Tibial nerve (tissue), 4 donors: ENCODE measurements at places on chromosomes 2 and 18. TPM values are rescaled to one million over a fixed set of nuclear protein-coding genes. Genes with fewer than 3 reads are reported as not detected.

DNA sequence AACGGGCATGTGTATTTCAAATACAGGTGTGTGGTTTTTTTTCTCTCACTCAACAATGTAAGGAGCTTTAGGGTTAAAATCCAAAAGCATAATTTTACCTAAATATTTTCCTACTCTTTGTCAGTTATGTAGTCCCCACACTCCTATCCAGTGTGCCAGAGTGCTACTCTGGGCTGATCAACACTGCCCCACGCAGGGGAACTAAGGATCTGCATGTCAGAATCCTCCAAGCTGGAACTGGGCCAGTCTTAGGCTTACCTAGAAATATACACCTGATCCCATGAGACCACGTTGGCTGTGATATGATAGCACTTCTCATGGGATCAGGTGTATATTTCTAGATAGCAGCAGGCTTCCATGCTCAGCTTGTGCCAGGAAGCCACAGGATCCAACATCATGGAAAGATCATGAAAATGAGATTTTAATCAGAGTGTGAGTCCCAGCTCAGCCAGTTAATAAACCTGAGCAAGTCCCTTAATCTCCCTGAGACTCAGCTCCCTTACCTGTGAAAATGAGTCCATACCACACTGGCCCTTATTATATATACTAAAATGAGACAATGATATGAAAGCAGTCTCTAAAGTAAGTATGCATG lies 29.7 kb downstream of the CCDC141 start:
- DNase-seq: no peak

STPG4 gene
- total RNA-seq: 0.30 TPM

DNA sequence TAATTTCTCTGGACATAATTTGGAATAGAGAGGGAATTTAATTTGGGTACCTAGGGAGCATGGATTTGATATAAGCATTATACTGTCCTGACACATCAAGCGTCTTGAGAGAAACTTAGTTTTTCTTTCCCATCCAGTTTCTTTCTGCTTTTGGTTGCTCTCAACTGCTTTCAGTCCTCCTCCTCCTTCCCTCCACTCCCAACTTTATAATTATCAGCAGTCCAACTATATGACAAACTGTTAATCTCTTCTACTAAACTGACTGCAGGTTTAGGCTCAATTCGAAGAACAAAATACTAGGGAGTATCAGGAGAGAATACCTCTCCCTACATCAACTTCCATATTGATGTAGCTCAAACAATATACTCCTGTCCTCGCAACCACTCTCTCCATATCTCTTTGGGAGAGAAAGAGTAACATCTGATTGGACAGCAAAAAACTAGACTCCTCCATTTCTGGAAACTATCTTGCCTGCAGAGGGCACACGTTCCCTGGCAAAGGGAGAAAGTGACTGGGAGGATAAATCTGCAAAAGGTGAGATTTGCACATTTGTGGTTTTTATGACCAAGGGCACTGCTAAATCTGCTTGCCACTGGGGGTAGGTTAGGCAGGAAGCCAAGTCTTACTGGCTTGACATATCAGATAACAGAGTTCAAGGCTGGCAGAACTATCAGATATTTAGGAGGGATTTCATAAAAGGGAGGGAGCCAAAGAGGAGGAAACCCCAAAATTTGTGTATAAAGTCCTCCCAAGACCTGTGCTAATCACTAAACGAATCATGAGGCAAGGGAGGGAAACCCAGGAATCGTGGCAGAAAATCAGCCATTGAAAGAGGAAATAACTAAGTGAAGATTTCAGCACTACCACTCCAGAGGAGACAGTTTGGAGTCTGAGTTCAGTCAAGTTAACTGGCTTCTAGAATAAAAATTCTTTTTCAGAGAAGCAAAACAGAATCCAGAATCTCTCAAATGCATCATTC lies 40.0 kb downstream of the ICA1L start:
- DNase-seq: no peak

- no peak for DNase-seq
Measured at GRCh38 chr18:48851599-48851960, 99.2 kb downstream of the SMAD7 start.

- DNase-seq: no peak
Measured at GRCh38 chr2:128685841-128686496, 367.3 kb upstream of the HS6ST1 start.

TUBA3E gene
- not detected for total RNA-seq

DNA sequence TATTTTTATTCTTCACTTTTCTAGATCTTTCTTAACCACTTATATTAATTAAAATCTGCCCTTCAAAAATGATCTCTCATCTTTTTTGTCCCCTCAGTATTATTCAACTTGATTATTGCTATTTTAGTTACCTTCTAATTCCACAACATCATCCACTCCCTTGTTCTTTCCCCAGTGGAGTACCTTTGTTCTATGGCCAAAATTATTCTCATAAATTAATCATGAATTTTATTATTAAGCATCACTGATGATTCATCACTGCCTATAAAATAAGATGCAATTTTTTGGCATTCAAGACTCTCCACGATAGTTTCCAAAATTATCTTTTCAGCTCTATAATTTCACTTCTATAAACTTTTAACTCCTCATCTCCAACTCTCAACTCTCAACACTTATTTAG lies 505.7 kb downstream of the SPAG16 start:
- DNase-seq: no peak

DNA sequence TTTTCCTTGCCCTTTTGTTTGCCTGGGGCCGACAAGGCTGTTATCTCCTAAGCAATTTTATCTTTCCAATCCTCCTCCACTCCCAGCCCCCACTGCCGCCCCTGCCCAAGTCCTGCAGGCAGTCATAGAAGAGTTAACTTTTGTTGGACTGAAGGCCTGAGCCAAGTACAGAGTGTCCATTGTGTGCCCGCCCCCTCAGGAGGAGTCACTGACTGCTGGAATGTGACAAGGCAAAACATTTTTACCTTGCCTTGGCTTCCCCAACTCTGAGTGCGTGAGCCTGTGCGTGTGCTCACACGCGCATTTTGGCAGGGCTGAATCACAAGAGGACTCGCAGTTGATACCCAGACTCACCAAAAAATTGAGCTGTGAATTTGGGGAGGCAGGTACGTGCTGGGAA lies 16.2 kb downstream of the SETBP1 start:
- DNase-seq: no peak

SERPINB13 gene
- not detected for total RNA-seq

EPB41L3 gene
- 63.4 TPM for total RNA-seq

DNA sequence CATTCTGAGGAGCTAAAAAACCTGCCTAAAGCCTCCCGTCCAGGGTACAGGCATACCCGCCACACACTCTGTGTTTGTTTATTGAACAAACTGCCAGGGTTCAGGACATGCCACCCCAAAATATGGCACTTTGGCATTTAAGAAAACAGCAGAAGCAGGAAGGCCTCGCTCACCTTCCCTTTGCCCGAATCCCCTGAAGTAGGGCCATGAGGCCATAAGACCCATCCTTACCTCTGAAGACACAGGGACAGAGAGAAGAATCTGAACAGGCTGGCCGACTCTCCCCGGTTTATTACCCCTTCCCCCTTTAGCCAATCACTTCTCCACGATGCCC lies 1.7 kb upstream of the NEURL3 start:
- no peak for DNase-seq

GPBAR1 gene
- 21.1 TPM for total RNA-seq

- DNase-seq: no peak
Measured at GRCh38 chr18:70536370-70537062, 247.7 kb downstream of the SOCS6 start.

RTKN gene
- total RNA-seq: 93.1 TPM

DNA sequence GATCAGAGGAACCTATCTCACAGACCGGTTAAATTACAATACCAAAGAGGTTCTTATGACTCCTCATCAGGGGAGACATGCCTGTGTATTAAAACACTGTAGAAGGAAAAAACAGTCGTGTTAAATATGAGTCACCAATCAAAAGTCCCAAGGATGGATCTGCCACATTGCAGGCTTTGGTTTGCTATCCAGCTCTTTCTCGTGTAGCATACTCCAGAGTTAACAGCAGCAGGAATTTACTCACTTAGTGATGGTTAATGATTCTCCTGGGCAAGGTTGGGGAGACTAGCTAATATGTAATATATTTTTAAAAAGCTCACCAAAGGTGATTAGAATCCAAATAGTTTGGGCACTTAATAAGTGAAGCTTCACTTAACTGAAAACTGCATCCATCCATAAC lies 109.7 kb downstream of the MBD5 start:
- DNase-seq: no peak

CHRND gene
- not detected for total RNA-seq

- no peak for DNase-seq
Measured at GRCh38 chr2:8278709-8279354, 403.0 kb upstream of the ID2 start.

- DNase-seq: no peak
Measured at GRCh38 chr2:134041877-134042276, 212.0 kb upstream of the MGAT5 start.

DNAJC5G gene
- 2.5 TPM for total RNA-seq

DNA sequence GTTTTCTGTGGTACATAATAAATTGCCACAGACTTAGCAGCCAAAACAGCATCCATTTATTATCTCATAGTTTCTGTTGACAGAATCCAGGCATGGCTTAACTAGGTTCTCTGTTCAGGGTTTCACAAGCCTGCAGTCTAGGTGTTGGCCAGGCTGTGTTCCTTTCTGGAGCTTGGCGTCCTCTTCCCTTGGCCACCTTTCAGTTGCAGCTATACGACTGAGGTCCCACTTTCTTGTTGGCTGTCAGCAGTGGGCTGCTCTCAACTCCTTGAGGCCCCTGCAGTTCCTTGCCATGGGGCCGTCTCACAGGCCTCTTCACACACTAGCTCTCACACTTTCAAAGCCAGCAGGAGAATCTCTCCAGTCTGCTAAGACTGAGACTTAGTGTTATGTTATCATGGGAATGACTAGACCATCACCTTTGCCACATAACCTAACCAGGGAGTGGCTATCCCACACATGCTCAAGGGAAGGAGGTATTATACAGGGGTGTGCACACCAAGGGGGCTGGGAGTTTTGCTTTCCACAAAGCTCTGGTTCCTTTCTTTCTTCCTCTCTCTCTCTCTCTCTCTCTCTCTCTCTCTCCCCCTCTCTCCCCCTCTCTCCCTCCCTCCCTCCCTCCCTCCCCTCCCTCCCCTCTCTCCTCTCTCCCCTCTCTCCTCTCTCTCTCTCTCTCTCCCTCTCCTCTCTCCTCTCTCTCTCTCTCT lies 15.8 kb downstream of the RIOK3 start:
- DNase-seq: no peak

GRCh38 chr2:159362816-159363251 lies 76.3 kb upstream of the WDSUB1 start:
- no peak for DNase-seq

DNA sequence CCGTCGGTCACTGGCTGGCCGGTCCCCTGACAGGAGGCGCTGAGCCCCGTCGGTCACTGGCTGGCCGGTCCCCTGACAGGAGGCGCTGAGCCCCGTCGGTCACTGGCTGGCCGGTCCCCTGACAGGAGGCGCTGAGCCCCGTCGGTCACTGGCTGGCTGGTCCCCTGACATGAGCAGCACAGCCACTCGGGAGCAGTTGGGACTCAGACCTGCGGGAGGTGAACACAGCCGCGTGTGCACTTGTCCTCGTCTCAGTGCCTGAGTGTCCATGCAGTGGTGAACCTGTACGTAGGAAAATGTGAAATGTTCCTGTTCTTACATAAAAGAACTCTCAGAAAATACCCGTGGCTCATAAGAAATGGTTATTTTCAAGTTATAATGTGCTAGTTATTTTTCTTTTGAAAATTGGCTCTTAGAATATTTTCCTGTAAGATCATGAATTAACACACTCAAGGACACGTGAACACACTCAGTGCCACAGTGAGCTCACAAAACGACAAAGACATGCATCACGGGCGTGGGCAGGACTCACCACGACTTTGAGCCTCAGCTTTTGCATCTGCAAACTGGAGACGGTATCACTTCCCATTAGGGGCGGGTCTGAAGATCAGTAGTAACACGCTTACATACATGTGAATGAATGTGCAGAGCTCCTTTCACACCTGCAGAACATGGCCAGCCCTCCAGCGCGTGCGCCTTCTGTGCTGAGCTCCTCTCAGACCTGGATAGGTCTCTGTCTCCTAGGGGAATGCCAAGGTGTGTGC lies 21.1 kb upstream of the NFATC1 start:
- DNase-seq: no peak
